ENCODE measurements at places on chromosomes 4 and X. TPM values are rescaled to one million over a fixed set of nuclear protein-coding genes. Genes with fewer than 3 reads are reported as not detected.

DNA sequence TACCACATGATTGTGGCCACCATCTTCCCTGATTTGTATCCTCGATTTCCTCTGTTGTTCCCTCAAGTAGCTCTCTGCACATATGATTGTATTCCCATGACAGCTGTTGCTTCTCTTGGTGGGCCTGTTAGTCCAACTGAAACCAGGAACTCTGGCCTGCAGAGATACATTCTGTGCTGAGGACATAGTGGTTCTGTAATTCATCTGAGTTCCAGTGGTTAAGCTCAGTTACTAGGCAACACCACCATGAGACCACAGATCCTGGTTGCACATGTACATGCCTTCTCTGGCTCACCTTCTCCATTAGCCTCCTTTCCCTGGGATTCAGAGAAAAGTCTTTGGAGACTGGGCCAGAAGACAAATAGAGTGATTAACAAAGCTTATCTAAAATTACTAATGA lies 172.1 kb upstream of the SLC7A11 start:
- no peak for DNase-seq

The FAM149A gene
- 14.6 TPM for total RNA-seq

DNA sequence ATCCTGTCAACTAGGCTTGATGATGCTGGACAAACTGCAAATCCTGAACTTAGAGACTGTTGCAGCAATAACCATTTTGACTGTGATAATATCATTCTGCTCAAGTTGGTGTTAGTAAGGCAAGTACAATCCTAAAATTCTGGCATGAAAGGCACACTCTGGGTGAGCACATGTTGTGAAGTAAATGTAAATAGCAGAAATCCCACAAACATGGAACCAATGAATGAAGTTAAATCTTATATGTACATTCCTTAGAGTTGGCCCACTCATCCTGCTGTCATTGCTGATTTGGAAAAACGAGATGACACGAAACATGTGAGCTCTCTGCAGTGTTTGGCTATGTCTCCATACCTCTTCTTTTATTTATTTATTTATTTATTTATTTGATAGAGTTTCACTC lies 21.0 kb downstream of the RBM47 start:
- DNase-seq, result no peak

DNA sequence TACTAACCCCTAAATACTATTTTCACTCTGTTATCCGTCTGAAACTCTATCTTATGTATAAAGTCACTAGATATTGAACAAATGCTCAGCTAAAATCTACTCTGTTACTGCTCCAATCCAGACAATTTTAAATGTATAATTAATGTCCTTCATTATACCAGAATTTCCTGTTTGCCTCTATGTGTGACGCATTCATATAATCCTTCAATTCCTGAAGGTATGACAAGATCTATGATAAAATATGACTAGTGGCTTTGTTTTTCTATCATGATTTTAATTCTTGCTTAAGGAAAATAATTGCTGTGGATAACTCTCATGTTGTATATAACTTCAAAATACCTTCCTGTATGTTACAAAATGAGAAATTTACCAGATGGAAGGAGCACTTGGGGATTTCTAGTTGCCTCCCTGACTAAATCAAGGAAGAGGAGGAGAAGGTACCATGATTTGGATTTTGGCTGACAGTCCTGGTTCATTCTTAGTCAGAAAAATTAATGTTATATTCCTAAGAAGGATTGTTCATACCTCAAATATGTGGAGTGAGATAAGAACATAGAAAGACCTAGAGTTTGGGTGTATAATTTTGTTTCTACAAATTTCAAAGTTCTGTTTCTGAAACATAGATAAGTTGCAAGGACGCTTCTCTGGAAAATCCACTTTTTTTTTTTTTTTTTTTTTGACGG lies 4.9 kb downstream of the CXCL6 start:
- no peak for DNase-seq

DNA sequence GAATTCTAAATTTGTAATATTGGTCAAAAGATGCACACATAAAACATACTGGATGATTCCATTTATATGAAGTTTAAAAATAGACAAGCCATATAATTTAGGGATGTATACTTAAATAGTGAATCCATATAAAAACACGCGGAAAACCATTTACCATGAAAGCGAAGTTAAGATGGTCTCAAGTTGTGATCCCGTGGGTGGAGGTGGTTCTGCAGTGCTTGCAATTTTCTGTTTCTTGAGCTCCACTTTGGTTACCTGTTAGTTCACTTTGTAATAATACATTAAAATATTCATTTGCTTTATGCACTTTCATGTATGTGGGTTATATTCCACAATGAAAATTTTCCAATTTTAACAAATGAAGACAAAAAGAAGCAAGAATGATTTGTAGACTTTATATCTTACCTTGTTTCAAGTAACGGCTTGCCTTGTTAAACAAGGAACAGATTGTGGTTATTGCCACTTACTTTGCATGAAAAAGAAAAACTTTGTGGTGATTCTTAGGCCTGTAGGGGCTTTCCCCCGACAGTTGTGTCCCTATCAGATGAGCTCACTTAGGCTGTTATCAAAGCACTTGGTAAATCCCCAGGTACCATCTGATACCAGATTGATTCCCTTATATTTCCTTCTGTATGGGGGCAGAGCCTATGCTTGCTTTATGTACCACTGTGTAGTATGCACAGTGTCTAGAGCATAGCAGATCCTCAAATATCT lies 12.2 kb downstream of the UCP1 start:
- no peak for DNase-seq

- DNase-seq, result no peak
These were observed 893 bp downstream of the RLIM start for GRCh38 chrX:74613370-74614092.

- no peak for DNase-seq
These were observed 139.4 kb upstream of the HCCS start for GRCh38 chrX:10971759-10972158.

The NOCT gene
- 9.4 TPM for total RNA-seq

GRCh38 chrX:153871946-153872878 lies 13.8 kb downstream of the L1CAM start:
- DNase-seq, result no peak

DNA sequence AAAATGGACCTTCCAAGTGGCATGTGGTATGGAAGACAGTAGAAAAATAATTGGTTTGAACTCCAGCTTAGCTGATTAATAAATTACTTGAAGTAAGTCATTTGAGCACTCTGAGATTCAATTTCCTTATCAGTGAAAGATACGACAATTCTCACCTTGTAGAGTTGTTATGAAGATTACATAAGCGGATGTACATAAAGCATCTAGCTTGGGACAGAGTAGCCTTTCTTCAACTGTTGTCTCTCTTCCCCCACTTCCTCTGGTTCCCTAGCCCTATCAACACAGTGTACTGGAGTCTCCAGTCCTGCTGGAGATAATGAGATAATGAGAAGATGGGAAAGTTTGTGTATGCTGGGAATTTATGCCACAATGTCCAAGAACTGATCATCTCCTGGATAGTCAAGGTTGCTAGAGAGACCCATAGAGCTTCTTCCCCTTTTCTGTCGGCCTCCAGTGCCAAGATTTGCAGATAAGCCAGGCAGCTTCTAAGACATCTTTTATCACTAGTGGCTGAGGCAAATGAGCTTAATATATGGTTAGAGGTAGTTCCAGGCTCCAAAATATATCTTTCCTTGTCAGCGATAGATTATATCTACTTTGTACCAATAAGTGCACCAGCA lies 33.9 kb downstream of the VSIG4 start:
- no peak for DNase-seq

- no peak for DNase-seq
These were observed 45.3 kb downstream of the STK26 start for GRCh38 chrX:132068405-132068804.

DNA sequence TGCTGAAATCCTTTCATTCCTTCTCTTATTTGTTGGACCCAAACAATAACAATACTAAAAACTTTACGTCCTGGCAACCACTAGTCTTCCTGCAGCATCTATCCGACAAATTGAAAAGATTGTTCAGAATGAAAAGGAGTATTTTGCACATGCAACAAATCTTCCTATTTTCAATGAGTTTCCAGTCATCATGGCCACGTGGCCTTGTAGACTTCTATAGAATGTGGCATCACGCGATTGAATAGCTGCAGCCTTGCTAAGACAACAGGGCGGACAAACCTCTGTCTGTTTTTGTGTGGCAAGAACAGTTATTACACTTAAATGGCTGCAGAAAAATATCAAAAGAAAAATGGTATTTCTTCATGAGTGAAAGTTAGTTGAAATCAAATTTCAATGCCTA lies 297.9 kb upstream of the LCORL start:
- DNase-seq, result no peak

DNA sequence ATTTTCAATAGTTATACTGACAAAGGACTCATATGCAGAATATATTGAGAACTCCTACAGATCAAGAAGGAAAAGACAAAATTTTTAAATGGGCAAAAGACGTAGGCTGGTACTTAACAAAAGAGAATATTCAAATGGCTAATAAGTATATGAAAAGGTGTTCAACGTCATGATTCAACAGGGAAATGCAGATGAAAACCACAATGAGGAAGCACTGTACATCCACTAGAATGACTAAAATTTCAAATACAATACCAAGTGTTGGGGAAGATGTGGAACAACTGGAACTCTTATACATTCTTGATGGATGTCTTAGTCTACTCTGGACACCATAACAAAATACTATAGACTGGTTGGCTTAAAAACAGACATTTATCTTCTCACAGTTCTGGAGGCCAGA lies 1.3 kb upstream of the MRFAP1L1 start:
- DNase-seq, result no peak

GRCh38 chr4:24736066-24736465 lies 59.3 kb upstream of the SOD3 start:
- DNase-seq, result no peak

DNA sequence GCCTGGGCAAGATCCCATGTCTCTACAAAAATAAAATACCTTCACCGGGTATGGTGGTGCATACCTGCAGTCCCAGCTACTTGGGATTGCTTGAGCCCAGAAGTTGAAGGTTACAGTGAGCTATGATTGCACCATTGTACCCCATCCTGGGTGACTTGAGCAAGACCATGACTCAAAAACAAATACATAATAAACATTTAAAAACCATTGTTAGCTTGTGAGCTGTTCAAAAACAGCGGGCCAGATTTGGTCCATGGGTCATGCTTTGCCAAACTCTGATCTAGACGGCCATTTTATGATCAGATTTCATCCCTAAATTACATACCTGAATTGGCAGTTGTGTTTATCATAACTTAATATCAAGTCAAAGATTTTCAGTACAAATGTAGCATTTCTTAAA lies 76.0 kb upstream of the GPM6B start:
- no peak for DNase-seq

The RENBP gene
- 11.1 TPM for total RNA-seq

GRCh38 chr4:81116566-81116965 lies 86.1 kb downstream of the BMP3 start:
- DNase-seq, result no peak

DNA sequence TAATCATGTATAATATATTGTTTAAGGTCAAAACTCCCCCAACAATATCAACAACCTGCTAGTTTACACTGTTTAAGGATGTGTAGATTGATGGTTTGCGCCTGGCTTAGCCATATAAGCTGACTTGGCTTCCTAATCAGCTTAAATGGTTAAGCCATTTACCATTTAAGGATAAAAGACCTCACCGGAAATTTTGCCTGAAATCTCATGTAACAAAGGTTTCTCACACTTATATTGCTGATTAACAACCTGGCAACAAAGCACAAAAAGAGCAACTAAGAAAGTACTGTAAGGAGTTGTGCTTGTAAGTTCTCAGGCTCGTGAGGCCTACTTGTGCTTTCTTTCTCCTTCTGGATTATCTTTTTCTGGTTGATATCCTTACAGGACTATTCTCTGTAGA lies 485.2 kb downstream of the GABRG1 start:
- DNase-seq, result no peak

GRCh38 chr4:4614925-4615678 lies 73.3 kb upstream of the STX18 start:
- no peak for DNase-seq

The NPY1R gene
- 0.62 TPM for total RNA-seq

DNA sequence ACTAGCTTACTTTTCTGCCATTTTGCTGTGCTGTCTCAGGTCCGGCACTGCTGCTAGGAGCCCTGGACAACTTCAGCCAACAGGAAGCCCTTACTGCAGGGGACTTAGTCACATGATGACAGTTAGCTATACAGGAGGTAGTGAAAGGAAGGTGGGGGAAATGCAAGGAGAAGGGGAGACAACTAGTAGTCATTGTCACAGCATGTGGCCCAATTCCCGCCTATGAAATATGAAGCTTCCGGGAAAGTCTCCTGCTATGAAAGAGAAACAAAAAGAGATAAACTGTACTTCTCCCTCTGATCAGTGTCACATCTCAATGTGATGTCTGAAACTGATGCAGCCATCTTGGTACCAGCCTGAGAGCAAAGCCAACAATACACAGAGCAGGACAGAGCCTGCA lies 71.6 kb downstream of the AMELX start:
- DNase-seq, result no peak

- no peak for DNase-seq
These were observed 78.1 kb downstream of the GALNT7 start for GRCh38 chr4:173246719-173247118.

GRCh38 chr4:64781737-64782326 lies 372.6 kb upstream of the TECRL start:
- DNase-seq, result no peak

The TEX11 gene
- not detected for total RNA-seq

The SSX7 gene
- total RNA-seq, result not detected

GRCh38 chrX:39653691-39654090 lies 444.1 kb downstream of the BCOR start:
- DNase-seq, result no peak

The NWD2 gene
- 0.03 TPM for total RNA-seq

The PCDH10 gene
- 0.08 TPM for total RNA-seq

DNA sequence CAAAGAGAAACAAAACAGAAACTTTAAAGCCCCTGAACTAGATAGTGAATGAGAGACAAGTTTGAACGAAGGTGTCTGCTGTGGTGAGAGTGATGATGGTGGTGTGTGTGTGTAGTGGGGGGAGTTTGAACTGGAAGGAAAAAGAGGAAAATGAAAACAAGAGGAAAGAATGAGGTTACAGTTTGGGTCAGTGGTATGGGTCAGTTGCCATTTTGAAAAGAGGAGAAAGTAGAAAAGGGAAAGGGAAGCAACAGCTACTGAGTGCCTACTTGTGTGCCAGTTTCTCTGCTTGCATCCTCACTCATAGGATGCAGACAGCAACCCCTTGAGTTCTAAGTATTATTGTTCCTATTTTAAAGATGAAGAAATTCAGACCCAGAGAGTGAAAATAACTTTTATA lies 26.0 kb downstream of the NHSL2 start:
- DNase-seq, result no peak

DNA sequence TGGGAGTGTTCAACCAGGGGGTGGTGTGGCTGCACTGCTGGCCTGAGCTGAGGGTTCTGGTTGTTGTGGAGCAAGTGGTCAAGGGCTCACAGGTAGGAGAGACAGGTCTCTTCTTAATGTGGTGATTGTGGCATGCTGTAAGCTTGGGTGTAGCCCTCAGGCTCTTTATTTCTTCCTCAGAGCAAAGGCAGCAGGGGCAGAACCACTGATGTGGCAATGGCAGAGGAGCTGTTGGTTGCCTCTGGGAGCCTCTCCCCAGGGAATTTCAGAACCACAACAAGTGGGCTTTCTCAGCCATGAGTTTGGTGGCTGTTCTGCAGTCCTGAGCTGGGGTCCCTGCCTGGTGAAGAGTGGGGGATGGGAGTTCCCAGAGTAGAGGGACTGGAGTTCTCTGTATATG lies 1017.2 kb downstream of the SH3BGRL start:
- no peak for DNase-seq

All from Right ventricle myocardium superior (tissue), 1 donor.